ENCODE measurements at places on chromosomes 12 and 14. TPM values are rescaled to one million over a fixed set of nuclear protein-coding genes. Genes with fewer than 3 reads are reported as not detected.

DNA sequence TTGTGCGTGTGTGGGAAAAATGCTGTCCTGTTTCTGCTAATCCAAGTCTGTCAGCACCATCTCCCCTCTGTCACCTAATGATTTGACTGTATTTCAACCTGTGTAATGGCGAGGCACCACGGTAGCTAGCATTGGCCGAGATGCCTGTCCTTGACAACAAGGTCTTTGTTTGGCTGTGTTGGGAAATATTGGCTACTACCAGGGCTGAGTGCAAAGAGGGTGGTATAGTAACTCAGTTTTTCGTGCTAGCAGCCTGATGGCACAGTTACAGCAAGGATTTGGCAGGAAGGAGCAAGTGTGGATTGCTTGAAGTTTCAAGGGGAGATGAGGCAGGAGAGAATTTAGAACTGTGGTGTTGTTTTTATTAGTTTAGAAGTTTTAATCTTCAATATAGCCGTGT is 440.3 kb upstream of the RGS6 start:
- H3K4me1 ChIP-seq = no peaks in the 10 kb centered on the region
- H3K36me3 ChIP-seq = no peaks in the 10 kb centered on the region
- no peak overlapping the region for H3K4me3 ChIP-seq
- no peaks in the 10 kb centered on the region for H3K27me3 ChIP-seq
- no peak overlapping the region for H3K27ac ChIP-seq

DNA sequence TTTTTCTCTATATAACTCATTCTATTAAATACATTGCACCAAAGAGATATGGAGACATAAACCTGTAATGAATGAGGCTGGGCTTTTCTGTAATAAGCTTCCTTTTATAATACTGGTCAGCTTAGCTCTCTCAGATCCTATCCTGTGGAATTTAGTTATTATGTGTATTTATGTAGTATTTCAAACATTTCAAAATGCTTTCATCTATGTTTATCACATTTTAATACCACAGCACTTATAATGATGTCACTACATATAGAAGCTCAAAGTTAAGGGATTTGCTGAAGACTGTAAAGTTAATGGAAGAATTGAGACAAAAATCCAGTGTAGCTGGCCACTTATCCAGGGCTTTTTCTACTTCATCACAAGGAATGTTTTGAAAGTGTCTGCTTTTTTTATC is 11.4 kb downstream of the ANG start:
- H3K27me3 ChIP-seq = no peaks in the 10 kb centered on the region
- DNase-seq = no peak
- no peak overlapping the region for H3K27ac ChIP-seq
- H3K4me1 ChIP-seq = no peaks in the 10 kb centered on the region

DNA sequence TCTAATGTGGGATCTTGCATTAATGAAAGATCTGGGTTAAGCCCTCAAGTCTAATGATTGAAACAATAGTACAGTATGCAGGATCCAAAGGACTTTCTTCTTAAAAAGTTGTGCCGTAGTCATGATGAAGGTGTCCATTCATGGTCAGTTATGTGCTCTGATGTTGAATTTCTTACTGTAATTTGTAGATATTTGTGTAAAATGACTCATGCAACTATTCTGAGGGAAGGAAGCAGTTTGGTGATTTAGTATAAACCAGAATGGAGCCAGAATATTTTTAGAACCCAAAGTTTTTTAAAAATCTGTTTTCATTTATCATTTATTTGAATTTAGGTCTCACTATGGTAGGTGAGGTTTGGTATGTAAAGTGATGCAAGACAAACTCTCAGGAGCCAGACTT is 151.2 kb downstream of the AKAP6 start:
- H3K4me3 ChIP-seq = no peak overlapping the region
- no peaks in the 10 kb centered on the region for H3K27me3 ChIP-seq
- H3K4me1 ChIP-seq = no peaks in the 10 kb centered on the region

DNA sequence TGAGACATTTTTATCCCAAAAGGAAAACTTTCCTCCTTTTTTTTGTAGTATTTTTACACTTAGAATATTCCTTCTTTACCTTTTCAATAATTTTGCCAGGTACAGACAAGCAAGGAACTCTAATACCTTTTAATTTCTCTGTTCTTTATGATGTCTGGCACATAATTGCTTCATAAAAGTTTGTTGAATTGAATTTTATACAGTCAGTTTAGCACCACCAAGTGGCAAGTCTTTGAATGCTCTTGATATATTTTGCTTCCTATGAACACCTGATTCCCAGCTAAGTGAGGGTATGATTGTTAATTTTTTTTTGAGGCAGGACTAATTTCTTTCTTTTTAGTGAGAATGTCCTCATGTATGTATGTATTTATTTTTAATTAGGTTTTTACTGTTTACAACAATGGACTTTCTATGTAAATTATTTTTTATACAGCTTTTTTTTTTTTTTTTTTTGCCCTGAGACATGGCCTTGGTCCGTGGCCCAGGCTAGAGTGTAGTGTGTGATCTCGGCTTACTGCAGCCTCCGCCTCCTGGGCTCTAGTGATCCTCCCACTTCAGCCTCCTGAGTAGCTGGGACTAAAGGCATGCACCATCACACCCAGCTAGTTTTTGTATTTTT is 6.9 kb downstream of the TBC1D15 start:
- no peak overlapping the region for H3K4me3 ChIP-seq
- no peak for DNase-seq
- H3K27ac ChIP-seq = no peak overlapping the region
- H3K4me1 ChIP-seq = peaks cover 1% of the 10 kb centered on the region
- H3K36me3 ChIP-seq = no peaks in the 10 kb centered on the region

DNA sequence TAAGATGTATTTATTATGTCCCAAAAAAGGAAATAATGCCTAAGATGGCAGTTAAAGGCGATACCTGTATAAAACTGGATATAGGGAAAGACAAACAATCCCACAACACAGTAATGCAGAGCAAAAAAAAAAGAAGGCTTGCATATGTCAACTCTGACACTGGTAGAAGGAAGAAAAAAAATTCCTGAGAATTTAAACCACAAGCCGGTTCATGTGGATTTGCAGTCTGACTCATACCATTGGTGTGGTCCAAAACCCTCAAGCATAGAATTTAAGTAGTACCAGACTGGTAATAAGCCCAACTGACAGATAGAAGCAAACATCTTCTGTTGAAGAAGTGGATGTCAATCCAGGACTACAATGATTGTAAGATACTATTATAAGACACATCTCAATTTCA is 7.2 kb downstream of the DNAI7 start:
- H3K4me3 ChIP-seq = no peak overlapping the region
- H3K27ac ChIP-seq = no peak overlapping the region
- no peaks in the 10 kb centered on the region for H3K27me3 ChIP-seq

- no peaks in the 10 kb centered on the region for H3K4me1 ChIP-seq
- no peak for DNase-seq
- no peak overlapping the region for H3K27ac ChIP-seq
- no peak overlapping the region for H3K4me3 ChIP-seq
- H3K36me3 ChIP-seq = no peaks in the 10 kb centered on the region
Observed at GRCh38 chr12:8905546-8905945, 8.8 kb upstream of the PHC1 start.

- H3K27me3 ChIP-seq = no peaks in the 10 kb centered on the region
- H3K4me3 ChIP-seq = no peak overlapping the region
- DNase-seq = no peak
- H3K27ac ChIP-seq = no peak overlapping the region
- H3K36me3 ChIP-seq = no peaks in the 10 kb centered on the region
- H3K4me1 ChIP-seq = no peaks in the 10 kb centered on the region
Observed at GRCh38 chr14:56351861-56352260, 227.7 kb upstream of the TMEM260 start.

- H3K27me3 ChIP-seq = no peaks in the 10 kb centered on the region
- DNase-seq = no peak
- no peaks in the 10 kb centered on the region for H3K4me1 ChIP-seq
- H3K4me3 ChIP-seq = no peak overlapping the region
Observed at GRCh38 chr12:3300833-3301401, 190.1 kb upstream of the PRMT8 start.

Gene TGFB3
- 28.8 TPM for total RNA-seq

Gene CLEC4D
- not detected for total RNA-seq

Gene ACTR6
- 31.7 TPM for total RNA-seq
